ENCODE measurements at places on chromosomes 1 and 21. TPM values are rescaled to one million over a fixed set of nuclear protein-coding genes. Genes with fewer than 3 reads are reported as not detected.

BACH1 gene
- 3.3 TPM for total RNA-seq

PGLYRP4 gene
- not detected for total RNA-seq

MTARC1 gene
- 11.3 TPM for total RNA-seq

ELF3 gene
- 217 TPM for total RNA-seq

UCK2 gene
- total RNA-seq = 116 TPM

AVPR1B gene
- not detected for total RNA-seq

ADGRL4 gene
- total RNA-seq = not detected

AMY1A gene
- not detected for total RNA-seq

ATAD3C gene
- total RNA-seq = not detected

KIAA1614 gene
- 1.0 TPM for total RNA-seq

GBP6 gene
- total RNA-seq = not detected

TMOD4 gene
- total RNA-seq = not detected

CNKSR1 gene
- total RNA-seq = 0.35 TPM

SLC44A5 gene
- not detected for total RNA-seq

LHX8 gene
- 1.1 TPM for total RNA-seq

RYR2 gene
- 0.07 TPM for total RNA-seq

SLC44A3 gene
- total RNA-seq = 1.8 TPM

TMEM269 gene
- 0.18 TPM for total RNA-seq

PTGFR gene
- not detected for total RNA-seq

ANKRD34A gene
- 0.07 TPM for total RNA-seq

FOXD2 gene
- total RNA-seq = 0.38 TPM

CLDN17 gene
- total RNA-seq = not detected

GBP5 gene
- not detected for total RNA-seq

DHCR24 gene
- total RNA-seq = 42.8 TPM

PM20D1 gene
- not detected for total RNA-seq

TSHB gene
- total RNA-seq = not detected

Data from A549 treated with RU486 at 1 μM for 4 hours (cell line).